Suppressor macrophage (primary cell): ENCODE measurements at places on chromosomes 7 and 10.

GRCh38 chr7:151252961-151253711 lies 4.6 kb upstream of the SMARCD3 start:
- no peak for DNase-seq

DNA sequence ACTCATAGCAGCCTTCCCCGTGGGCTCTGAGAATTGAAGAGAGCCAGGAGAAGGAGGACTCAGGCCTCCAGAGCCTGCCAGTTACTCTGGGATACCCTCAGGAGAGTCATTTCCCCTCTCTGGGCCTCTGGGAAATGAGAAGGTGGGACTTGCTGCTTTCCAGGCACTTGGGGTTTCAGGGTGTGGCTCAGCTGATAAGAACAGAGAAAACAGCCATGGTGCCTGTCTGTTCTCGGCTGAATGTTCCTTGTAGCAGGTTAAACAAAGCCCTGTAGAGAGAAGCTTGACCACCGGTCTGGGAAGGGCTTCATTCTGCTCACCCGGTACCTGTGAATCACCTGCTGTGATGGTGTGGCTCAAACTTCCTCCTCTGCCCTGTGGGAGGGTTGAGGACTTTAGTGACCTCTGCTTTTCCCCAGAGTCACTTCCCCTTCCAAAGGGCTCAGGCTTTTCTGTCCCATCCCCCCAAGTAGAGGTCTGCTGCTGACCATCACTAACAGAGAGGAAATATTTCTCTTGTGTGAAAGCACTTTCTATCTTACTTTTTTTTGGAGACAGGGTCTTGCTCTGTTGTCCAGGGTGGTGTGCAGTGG lies 212.4 kb upstream of the GALNT17 start:
- peak; percentile 7 for DNase-seq

DNA sequence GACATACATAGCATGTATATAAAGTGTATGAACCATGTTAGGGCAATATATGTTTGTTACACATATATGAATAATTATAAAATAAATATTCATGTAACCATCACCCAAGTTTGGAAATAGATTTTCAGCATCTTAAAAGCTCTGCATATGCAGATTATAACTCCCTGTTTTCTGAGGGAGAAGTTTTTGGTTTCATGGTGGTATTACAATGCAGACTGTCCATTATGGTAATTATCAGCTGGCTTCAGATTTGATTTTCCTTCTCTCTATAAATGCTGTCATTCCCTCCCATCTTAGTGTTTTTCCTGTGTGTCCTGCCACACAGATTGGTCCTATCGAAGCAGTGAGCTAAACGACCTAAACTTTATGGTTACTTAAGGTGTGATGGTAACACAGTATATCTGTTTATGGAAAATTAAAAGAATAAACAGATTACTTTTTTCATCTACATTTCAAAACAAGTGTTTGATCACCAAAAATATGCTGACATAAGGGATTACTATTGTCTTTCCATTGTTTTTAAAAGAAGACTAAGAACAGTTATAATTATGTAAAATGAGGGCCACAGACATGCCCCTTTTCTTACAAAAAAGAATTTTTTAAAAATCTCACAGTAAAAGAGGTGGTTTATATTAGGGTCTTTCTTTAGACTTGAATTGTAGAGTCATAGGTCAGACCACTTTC lies 17.7 kb downstream of the PRPF18 start:
- no peak for DNase-seq

GRCh38 chr7:6438427-6438826 lies 9.3 kb downstream of the DAGLB start:
- no peak for DNase-seq

DNA sequence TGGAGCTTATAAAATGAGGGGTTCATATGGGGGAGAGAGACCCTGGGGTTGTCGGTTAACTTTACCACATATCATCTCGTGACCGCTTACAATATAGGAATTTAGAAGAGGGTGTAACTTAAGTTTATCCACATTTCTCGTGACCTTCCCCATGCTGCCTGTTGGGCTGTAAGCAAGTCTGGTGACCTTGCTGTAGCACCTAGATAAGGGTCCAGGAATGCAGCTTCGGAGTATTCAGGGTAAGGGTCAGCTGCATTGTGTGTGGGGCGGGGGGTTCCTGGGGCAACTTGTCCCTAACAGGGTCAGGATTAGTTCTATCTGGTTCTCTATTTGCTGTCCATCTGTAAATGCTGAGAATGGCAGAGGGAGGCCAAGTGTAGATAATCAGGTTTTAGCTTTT lies 1.3 kb upstream of the CHST3 start:
- no peak for DNase-seq

- no peak for DNase-seq
Measured at GRCh38 chr10:132951926-132952325, 9.6 kb upstream of the CFAP46 start.

DNA sequence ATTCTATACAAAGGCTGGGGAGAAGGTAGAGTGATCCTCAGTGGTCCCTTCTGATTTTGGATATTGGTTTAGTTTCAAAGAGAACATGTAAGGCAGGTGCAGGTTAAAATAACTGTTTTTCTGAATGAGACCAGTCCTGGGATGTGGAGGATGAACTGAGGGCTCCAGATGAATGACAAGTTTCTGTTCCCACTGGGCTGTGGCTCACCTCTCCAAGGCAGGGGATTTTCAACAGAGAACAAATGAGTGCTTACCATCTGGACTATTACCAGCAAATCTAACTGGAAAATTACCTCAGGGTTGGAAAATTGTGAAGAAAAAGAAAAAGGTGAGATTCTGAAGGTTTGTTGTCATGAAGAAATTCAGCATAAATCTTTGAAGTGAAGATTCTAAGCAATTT lies 8.0 kb downstream of the LAMB4 start:
- DNase-seq: no peak

DNA sequence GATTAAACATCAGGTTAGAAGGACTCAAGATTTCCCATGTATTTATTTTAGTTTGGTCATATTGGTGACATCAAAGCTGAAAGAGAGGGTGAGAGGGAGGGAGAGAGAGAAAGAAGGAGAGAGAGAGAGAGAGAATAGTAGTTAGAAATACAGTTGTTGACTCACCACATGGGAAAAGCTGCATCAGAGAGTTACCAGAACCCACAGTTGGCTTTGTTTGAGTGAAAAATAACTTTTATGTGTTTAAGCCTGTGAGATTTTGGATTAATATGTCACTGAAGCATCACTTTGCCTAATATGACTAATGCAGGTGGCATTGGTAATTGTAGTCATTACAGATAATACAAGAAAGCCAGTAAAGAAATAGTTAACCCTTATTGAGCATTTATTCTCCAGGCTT lies 303.9 kb downstream of the REEP3 start:
- DNase-seq: no peak

- DNase-seq: no peak
Measured at GRCh38 chr10:62573929-62574328, 199.8 kb downstream of the ZNF365 start.

DNA sequence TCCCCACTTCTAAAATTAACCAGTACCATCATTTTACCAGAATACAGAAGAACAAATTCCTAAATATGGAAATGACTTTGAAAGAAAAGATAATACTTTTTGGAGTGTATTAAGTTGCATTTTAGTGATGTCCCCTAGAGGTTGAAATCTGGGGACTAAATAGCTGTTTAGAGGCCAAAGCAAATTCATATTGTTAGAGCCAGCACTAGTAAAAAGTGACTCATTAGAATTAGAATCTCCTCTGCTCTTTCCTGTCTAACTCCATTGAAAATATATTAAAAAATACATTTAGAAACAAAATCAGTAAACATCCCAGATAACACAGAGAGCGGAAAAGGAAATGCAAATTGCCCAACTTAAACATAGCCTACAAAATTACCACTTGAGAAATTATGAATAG lies 1189.6 kb upstream of the C7orf33 start:
- no peak for DNase-seq

DNA sequence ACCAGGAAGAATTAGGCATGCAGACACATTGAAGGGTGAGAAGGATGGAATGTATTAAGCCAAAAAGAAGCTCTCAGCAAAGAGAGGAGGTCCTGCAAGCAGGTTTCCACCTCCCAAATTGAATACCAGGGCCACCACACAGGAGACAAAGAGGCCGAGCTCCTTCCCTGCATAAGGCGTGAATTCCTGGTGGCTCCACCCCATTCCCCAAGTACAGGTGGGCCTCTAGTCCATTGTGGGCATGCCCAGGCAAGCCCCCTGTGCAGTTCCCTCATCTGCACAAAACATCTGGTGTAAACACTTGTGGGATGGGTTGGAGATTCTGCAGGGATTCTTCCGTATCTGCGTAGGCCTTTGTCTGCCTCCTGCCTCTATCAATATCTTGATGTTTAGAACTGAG lies 817.5 kb downstream of the NRG3 start:
- DNase-seq: no peak

- no peak for DNase-seq
Measured at GRCh38 chr10:22308390-22308789, 7.8 kb upstream of the COMMD3 start.

DNA sequence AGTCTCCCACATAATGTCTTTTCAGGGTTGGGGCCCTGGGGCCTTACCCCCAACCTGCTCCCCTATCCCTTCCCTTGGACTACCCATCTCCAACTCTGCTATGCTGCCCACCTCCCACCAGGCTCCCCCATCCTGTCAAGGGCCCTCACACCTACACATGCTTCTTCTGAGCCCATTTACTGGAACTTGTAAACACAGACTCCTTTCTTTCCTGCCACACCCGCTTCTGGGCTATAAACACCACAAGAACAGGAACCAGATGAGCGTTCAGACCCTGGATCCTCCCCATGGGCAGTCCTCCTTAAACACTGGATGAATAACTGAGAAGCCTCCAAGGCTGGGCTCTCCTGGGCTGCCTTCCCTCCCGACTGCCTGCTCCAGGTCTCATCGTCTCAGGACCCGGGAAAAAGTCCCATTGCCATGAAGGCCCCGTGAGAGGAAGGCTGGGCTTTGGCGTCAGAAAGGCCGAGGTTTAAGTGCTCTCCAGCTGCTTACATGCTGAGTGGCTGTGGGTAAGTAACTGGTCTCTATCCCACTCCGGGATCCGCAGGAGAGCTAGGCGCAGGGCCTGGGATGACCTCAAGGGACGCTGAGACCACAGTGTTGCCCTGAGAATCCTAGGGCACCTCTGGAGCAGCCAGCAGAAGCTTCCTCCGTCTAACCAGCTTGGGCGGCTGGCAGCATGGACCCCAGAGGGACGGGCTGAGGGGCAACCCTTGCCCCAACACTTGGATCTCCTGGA lies 15.6 kb upstream of the CRHR2 start:
- no peak for DNase-seq

DNA sequence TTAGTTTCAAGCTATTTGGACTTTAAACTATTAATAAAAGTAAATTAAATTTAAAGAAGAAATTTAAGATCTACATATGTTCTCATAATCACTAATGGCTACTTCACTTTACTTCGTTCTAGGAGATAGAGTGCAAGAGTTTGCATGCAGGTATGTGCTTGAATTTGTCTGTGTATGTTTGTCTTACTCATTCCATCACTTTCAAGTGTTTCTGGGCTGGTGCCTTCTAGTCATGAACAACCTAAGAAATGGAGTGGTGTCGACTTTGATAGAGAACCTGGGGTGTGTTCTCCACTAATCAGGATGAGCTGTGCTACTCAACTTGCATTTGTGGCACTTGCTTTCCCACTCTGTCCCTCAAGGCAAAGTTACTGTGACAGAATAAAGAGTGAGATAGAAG lies 169.9 kb downstream of the KCND2 start:
- DNase-seq: no peak

GRCh38 chr7:120190566-120190965 lies 82.4 kb upstream of the KCND2 start:
- DNase-seq: no peak

GRCh38 chr7:11830582-11831155 lies 1.3 kb downstream of the THSD7A start:
- DNase-seq: no peak

DNA sequence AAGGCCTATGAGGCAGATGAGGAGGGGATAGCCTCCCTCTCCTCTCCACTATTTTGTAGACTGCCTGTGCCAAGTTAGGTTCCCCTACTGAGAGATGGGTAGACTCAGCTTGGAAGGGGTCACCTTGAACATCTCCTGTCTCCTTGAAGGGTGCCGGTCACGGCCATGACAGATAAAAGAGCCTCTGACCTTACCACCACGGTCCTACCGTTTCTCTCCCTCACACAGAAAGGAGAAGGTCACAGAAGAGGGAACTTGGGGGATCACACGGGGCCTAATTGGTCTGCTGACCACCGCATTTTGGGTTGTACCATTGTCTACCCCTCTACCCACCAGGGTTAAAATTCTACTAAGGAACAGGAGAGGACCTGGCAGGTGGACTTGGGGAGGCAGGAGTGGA lies 17.0 kb downstream of the PRSS2 start:
- DNase-seq: no peak

GRCh38 chr7:75072981-75073283 lies 670 bp downstream of the RCC1L start:
- no peak for DNase-seq

DNA sequence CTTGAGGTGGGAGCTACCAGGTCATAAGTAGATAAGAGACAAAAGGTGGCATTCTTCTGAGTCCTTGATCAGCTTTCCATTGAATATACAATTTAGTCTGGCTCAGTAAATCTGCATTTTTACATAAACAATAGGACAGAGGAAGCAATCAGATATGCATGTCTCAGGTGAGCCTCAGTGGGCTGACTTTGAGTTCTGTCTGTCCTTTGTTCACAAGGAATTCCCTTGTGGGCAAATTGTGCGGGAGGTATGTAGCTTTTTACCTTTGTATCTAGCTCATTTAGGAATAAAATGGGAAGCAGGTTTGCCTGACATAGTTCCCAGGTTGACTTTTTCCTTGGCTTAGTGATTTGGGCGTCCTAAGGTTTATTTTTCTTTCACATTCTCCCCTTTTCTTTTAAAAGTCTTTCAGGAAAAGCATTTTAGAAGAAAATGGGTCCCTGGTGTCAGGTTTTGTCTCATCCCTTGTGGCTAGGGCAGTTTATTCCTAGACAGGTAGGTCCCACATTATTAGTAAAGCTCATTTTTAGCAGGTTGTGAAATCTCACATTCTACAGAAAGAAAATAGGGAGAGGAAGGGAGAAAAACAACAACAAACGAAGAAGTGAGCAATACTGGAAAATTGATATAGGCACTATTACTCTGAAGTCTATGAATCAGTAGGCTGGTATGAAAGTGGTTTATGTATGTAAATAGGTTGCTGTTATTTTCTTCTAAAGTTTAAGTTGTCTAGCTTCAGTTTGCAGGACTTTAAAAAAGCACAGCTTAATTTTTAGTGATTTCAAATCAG lies 16.5 kb downstream of the SPAM1 start:
- DNase-seq: no peak

DNA sequence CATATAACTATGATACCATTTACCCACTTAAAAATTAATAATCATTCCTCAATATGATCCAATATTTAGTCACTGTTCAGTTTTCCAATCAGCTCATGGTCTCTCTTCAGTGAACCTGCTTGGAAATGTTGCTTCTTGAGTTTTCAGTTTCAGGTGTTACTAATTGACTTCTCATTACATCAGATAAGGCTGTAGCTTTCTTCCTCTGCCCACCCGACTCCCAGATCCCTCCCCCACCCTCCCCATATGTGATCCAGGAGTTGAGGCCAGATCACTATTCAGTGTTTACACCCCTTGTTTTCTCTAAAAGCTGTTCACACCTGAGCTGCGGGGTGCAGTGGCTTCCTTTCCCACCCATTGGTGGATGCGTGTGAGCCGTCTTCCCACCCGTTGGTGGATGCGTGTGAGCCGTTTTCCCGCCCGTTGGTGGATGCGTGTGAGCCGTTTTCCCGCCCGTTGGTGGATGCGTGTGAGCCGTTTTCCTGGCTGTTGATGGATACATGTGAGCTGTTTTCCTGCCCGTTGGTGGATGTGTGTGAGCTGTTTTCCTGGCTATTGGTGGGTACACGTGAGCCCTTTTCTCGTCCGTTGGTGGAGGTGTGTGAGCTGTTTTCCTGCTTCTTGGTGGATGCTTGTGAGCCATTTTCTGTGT lies 3.2 kb upstream of the MTG1 start:
- DNase-seq: no peak

- DNase-seq: no peak
Measured at GRCh38 chr7:124085179-124085578, 52.3 kb upstream of the TMEM229A start.
